ENCODE measurements at places on chromosomes 16 and 17. TPM values are rescaled to one million over a fixed set of nuclear protein-coding genes. Genes with fewer than 3 reads are reported as not detected.

The TP53TG3 gene
- 2.8 TPM for total RNA-seq

The TUBB3 gene
- 13.5 TPM for total RNA-seq

The METTL16 gene
- total RNA-seq: 30.5 TPM

The PRSS21 gene
- 121 TPM for total RNA-seq

The CSH1 gene
- total RNA-seq: not detected

The CD300LG gene
- not detected for total RNA-seq

The DHRS7C gene
- total RNA-seq: not detected

The TBC1D3I gene
- 0.22 TPM for total RNA-seq

The CCL15 gene
- not detected for total RNA-seq

The DHRS13 gene
- 39.5 TPM for total RNA-seq

GRCh38 chr16:75621170-75621477, 2.0 kb downstream of the ADAT1 start:
- H3K27ac ChIP-seq: peak overlapping the region; percentile 69
- peaks cover 40% of the 10 kb centered on the region for H3K36me3 ChIP-seq
- H3K27me3 ChIP-seq: no peaks in the 10 kb centered on the region

- H3K4me1 ChIP-seq: peaks cover 18% of the 10 kb centered on the region
- no peaks in the 10 kb centered on the region for H3K27me3 ChIP-seq
- no peak for DNase-seq
- no peak overlapping the region for H3K27ac ChIP-seq
- H3K4me3 ChIP-seq: no peak overlapping the region
Measured at GRCh38 chr17:74244128-74244527, 29.9 kb upstream of the DNAI2 start.

DNA sequence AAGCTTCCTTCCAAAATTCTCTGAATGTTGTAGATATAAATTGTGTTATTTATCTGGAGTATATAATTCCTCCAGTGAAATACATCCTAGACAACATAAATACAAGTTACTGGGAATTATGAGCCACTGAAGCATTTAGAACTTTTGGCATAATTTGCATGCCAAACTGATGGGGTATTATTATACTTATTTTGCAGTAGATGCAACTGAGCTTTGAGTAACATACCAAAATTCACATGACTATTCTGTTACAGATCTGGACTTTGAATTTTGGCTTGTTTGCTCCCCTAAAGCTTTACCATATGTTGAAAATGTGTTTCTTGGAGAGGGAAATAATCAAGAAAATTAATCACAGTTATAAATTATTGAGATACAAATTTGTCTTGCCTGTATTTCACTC, 372.5 kb downstream of the CDH11 start:
- no peaks in the 10 kb centered on the region for H3K4me1 ChIP-seq
- no peak overlapping the region for H3K27ac ChIP-seq
- no peaks in the 10 kb centered on the region for H3K36me3 ChIP-seq
- no peak for DNase-seq
- H3K4me3 ChIP-seq: no peak overlapping the region
- H3K27me3 ChIP-seq: no peaks in the 10 kb centered on the region

- H3K4me1 ChIP-seq: no peaks in the 10 kb centered on the region
- peaks cover 93% of the 10 kb centered on the region for H3K36me3 ChIP-seq
- H3K4me3 ChIP-seq: no peak overlapping the region
- no peak overlapping the region for H3K27ac ChIP-seq
- H3K27me3 ChIP-seq: no peaks in the 10 kb centered on the region
Measured at GRCh38 chr16:11734653-11735043, 8.0 kb downstream of the TXNDC11 start.

DNA sequence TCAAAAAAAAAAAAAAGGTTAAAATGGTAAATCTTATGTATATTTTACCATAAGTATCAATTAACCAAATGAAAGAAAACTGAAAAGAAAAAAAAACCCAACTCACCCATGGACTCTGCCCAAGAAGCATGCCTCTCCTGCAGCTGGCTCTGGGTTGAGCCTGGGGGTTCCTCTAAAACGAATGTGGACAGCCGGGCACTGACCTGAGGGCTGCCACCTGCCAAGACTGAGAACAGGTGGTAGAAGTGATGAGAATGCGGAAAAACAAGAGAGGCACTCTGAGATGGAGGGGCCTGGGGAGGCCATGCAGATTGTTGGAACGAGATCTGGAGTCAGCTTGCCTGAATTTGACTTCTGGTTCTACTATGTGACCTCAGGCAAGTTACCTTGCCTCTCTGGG, 85.5 kb upstream of the MSI2 start:
- no peak for DNase-seq
- no peaks in the 10 kb centered on the region for H3K4me1 ChIP-seq
- no peak overlapping the region for H3K4me3 ChIP-seq
- no peak overlapping the region for H3K27ac ChIP-seq

DNA sequence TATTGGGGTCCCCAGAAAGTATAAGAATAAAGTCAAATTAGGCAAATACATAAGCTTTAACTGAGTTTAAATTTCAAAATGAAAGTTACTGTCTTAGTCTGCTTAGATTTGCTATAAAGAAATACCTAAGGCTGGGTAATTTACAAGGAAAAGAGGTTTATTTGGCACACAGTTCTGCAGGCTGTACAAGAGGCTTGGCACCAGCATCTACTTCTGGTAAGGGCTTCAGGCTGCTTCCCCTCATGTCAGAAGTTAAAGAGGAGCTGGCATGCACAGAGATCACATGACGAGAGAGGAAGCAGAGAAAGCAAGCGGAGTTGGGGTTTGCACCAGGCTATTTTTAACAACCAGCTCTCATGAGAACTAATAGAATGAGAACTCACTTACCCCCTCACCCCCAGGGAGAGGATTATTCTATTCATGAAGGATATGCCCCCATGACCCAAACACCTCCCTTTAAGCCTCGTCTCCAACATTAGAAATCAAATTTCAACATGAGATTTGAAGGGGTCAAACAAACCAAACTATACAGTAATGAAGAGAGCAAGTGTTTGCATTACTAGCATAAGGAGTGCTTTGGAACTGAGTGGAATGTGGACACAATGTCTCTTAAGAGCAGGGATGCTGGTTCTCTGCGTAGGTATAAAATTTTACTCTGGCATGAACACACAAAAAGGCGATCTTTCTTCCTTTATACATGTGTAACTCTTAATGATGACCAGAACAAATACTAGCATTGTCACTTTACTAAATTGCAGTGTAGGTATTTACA, 292.8 kb upstream of the PMFBP1 start:
- DNase-seq: no peak
- no peaks in the 10 kb centered on the region for H3K36me3 ChIP-seq
- H3K4me3 ChIP-seq: no peak overlapping the region
- no peaks in the 10 kb centered on the region for H3K27me3 ChIP-seq
- H3K27ac ChIP-seq: no peak overlapping the region

DNA sequence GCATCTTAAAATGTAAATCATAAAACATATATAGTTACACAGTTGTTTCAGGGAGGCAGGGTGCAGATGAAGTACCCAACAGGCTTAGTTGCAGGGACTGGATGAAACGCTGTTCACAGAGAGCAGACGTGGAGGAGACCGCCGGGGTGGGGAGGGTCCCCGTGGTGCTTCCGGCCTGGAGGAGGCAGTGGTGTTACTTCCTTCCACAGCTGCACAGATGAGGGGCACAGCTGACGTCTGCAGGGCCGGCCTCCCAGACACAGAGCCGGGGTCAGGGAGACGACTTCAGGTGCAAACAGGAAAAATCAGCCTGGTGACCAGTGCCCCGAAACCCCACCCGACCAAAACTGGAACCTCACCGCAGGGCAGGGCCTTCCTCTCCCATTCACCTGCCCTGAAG, 17.1 kb downstream of the SPIRE2 start:
- no peak overlapping the region for H3K4me3 ChIP-seq
- H3K27me3 ChIP-seq: no peaks in the 10 kb centered on the region
- H3K27ac ChIP-seq: no peak overlapping the region

DNA sequence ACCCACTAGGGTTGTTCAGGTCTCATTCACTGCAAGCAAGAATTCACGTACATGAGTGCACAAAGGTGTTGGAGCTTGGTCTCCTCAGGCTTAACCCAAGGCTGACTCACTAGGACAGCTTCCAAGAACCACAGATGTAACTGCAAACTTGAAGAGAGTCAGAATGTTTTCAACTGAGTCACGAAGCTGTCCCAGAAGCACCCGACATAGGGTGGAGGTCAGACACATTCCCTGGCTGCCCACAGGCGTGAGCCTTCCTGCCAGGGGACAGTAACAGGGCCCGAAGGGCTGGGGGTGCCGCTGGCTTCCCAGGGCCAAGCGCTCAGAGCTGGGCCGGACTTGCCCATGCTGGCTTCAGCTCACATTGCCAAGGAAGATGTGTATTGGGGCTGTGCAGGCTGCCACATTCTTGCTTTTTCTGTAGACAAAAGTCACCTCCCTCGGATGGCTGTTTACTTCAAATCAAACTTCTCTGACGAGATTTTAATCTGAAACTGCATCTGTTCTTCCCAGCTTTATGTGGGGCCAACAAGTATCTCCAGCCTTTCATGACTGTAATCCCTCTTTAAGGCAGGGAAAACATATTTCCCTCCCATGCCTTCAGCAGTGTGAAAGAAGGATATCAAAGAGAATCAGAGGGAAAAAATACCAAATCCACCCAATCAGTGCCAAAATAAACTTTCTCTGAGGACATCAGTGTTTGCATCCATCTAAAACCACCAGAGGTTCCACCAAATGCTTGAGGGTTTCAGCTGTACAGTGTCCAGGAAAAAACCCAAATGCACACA, 14.3 kb downstream of the CMTM3 start:
- H3K4me1 ChIP-seq: peaks cover 40% of the 10 kb centered on the region
- no peak for DNase-seq
- H3K27ac ChIP-seq: peak overlapping the region; percentile 78
- no peak overlapping the region for H3K4me3 ChIP-seq

DNA sequence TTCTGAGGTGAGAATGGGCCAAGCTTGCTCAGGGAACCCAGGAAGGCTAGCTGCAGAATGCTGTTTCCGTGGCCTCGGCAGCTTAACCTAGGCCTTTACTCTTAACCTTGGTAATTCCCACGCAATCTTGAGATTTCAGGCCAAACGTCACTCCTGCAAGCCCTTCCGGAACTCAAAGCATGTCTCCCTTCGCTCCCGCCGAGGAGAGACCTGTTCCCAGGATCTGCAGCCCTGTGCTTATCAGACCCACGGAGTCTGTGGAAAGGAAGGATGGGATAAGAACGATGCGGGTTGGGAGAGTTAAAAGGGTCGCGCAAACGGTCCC, 524 bp upstream of the ZFP3 start:
- no peak overlapping the region for H3K27ac ChIP-seq
- H3K36me3 ChIP-seq: no peaks in the 10 kb centered on the region
- peaks cover 10% of the 10 kb centered on the region for H3K27me3 ChIP-seq
- DNase-seq: no peak
- peaks cover 10% of the 10 kb centered on the region for H3K4me1 ChIP-seq

- no peak within 1 kb of the TSS for H3K27ac ChIP-seq
- no peaks in the 10 kb centered on the region for H3K36me3 ChIP-seq
- no peaks in the 10 kb centered on the region for H3K27me3 ChIP-seq
- no peak for DNase-seq
- peaks cover 10% of the 10 kb centered on the region for H3K4me1 ChIP-seq
Measured at GRCh38 chr17:47957591-47958490, at the start of gene PRR15L. Gene PRR15L, minus strand, starts transcription at chr17:47957883. Its CDS starts 4,649 bp downstream, at chr17:47953234.

DNA sequence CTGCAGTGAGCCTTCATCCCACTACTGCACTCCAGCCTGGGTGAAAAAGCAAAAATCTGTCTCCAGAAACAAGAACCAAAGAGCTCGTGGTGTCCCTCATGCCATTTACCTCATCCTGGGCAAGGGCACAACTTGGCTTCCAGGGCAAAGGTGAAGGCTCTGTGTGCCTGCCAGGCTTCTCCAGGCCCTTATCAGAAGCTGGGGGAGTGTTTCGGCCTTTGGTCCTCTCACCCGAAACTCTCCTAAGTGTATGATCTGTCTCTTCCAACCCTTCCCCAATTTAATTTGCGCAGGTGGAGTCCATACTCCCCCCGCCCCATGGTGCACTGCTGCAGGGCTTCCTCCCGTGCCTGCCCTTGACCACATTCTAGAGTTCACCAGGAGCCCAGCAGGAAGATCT, 1.1 kb downstream of the CES2 start:
- no peak for DNase-seq
- peaks cover 21% of the 10 kb centered on the region for H3K4me1 ChIP-seq
- H3K27ac ChIP-seq: no peak overlapping the region

GRCh38 chr17:3845621-3846436, at the start of gene NCBP3:
Gene NCBP3, minus strand, starts transcription at chr17:3846246. Its CDS starts 23 bp downstream, at chr17:3846223.
- peak within 1 kb of the TSS; percentile 99 for H3K4me3 ChIP-seq
- peaks cover 35% of the 10 kb centered on the region for H3K36me3 ChIP-seq
- peak; percentile 92 for DNase-seq
- H3K27me3 ChIP-seq: no peaks in the 10 kb centered on the region
- peaks cover 2% of the 10 kb centered on the region for H3K4me1 ChIP-seq

GRCh38 chr17:77968788-77969187, 10.3 kb downstream of the TNRC6C start:
- no peaks in the 10 kb centered on the region for H3K4me1 ChIP-seq
- no peaks in the 10 kb centered on the region for H3K27me3 ChIP-seq
- no peak overlapping the region for H3K4me3 ChIP-seq

DNA sequence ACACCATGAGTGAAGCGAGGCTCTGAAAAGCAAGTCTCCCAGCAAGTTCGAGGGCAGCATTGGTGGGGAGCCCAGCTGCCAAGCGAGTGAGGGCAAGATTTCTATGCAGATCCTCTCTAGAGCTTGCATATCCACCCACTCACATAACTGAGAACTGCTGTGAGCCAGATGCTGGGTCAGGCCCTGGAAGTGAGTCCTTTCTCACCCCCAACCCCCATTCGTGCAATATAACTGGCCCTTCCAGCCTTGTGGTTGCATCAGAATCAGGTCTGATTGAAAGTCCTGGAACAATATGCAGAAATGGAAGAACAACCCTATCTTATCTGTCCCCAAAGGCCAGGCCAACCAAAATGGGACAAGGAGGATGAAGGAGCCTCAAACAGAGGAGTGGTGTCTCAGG, 146.6 kb downstream of the IRX5 start:
- no peak for DNase-seq
- peaks cover 1% of the 10 kb centered on the region for H3K27me3 ChIP-seq
- H3K36me3 ChIP-seq: no peaks in the 10 kb centered on the region
- no peak overlapping the region for H3K4me3 ChIP-seq
- no peak overlapping the region for H3K27ac ChIP-seq

Measured in K562 (cell line).